ENCODE measurements at places on chromosomes 1 and 21. TPM values are rescaled to one million over a fixed set of nuclear protein-coding genes. Genes with fewer than 3 reads are reported as not detected.

DNA sequence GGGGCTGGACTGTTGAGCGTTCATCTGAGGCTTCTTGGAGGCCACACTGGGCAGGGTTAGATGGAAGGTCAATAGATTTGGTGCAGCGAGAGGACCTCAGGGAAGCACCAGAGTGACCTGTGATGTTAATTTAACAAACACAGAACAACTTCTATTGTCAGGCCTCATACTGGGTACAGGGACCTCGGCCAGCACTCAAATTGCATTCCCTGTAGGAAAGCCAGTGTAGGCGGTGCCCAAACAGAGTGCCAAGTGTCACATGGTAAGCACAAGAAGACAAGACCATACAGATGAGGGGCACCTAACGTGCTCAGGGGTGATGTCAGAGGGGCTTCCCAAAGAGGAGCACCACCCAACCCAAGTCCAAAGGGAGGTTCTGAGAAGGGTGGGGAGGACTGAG, 1.3 kb downstream of the TMEM269 start:
- DNase-seq = no peak

DNA sequence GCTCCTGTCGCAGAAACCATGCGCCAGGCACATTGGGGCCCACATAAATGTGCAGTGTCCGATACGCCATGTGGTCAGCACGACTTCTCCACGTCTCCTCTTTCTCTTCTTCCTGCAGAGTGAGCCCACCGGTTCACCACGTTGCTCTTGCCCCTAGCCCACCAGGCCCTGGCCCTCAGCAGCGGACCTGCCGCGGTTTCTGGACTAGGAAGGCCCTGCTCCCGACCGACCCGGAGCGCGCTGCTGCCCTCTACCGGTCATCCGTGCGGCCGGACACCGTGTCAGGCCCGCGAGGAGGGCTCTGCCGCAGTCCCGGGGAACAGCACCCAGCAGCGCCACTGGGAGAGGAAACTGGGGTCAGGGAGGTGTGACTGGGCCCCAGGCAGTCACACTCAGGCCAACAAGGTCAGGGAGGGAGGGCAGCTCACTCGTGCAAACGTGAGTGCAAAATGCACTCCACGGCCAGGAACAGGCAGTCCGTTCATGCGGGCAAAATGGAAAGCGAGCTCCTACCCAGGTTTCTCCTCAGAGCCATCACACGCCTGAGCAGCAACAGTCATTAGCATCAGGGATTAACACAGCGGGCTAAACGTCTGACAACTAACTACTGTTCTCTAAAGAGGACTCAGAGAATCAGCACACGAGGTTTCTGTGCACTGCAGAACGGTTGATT, 13.7 kb downstream of the TLR5 start:
- peak; percentile 52 for DNase-seq

GRCh38 chr1:13864760-13865159, 164.8 kb downstream of the PRDM2 start:
- DNase-seq = no peak

Gene SEMA6C
- 27.5 TPM for polyA plus RNA-seq

GRCh38 chr1:11150326-11150725, 38.8 kb upstream of the ANGPTL7 start:
- DNase-seq = peak; percentile 77

Gene CLIC6
- 2.7 TPM for polyA plus RNA-seq

DNA sequence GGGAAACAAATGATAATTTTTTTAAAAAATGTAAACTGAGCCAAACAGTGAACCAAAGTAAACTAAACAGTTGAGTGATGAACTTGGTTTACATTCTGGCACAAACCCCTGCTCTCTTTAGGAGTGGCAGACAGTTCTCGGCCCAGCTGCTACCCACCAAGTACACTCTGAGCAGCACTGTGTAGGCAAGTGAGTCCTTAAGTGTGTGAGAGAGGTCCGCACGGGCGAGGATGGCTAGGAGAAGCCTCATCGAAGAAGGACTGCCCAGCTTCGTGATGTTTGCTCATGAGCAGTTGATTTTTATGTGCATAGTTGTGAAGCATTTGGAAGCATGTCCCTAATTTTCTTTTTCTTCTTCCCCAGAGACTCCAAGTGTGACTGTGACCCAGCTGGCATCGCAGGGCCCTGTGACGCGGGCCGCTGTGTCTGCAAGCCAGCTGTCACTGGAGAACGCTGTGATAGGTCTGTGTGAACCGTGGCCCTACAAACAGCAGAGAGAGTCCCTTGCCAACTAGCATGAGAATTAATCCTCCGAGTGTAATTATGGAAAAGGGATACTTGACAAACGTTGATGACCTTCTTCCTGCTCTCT, 32.1 kb downstream of the LAMC2 start:
- DNase-seq = no peak

DNA sequence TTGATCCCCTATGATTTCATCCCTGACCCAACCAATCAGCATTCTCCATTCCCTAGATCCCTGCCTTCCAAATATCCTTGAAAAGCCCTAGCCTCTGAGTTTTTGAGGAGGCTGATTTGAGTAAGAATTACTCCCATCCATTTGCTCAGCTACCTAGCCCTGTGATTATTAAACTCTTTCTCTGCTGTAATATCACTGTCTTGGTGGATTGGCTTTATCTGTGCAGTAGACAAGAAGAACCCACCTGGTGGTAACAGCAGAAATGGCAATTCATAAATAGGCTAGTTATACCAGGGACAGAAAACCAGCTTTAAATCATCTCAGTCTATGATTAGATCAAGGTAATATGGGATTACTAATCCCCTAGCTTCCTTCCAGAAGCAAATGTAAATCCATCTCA, 13.0 kb downstream of the IL20 start:
- DNase-seq = no peak

- no peak for DNase-seq
These were observed 21.1 kb downstream of the RNF223 start for GRCh38 chr1:1053022-1053421.

DNA sequence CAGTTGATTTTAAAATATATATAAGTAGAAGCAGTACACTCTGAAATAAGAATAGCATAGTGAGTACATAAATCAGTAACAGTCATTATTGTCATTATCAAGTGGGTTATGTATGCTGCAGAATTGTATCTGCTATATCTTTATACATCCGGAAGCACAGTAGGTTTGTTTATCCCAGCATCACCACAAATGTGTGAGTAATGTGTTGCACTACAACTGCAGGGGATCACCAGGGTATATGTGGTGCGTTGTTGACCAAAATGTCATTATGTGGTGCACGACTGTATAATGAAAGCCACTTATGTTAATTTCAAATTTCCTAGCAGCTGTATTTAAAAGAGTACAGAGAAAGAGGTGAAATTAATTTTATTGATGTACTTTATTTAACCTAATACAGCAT, 87.7 kb upstream of the GADD45A start:
- no peak for DNase-seq

Gene OR6K3
- polyA plus RNA-seq = not detected

DNA sequence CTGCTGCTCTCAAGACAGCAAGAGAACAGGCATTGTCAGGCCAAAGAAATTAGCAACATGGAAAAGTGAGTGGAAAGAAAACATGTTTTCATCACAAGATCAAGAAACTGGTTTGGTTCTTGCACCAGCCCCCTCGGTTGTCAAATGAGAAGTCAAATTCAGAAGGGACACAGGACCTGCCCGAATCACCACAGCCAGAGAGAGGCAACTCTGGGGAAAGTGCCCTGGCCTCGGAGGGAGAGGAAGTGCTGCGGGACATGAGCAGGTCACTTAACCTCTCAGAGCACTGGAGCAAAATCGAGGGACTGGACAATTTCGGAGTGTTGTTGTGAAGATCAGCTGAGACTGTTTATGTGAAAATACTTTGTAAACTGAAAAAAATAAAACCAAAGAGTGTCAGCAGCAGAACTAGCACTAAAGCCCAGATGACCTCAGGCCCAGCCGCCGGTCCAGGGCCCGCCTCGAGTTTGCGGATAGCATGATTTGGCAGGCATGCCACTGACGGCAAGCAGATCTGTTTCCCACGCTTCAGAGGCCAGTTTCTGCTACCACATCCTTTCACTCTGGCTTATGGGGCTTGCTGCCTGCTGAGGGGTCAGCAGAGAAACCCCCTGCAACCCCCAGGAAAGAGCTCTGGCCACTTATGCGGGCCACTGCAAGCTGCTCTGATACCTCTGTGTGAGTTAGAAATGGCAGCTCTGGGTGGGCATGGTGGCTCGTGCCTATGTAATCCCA, 32.1 kb downstream of the CD247 start:
- DNase-seq = no peak

Gene TCHH
- polyA plus RNA-seq = 0.04 TPM

DNA sequence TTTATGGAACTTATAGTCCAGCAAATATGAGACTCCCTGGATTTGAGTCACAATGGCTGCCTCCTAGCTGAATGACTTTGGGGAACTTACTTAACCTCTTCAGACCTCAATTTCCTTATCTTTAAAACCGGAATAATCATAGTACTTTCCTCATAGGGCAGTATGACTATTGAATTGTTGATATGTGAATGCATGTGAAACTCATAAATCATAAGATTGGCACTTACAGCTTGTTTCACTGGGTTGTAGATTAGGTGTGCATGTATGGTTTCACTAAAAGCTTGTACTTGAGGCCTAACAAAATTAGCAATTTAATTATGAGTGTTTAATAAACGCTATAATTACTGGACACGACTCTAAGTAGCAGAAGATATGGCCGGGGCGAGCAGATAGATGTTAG, 72.5 kb downstream of the ST6GALNAC5 start:
- no peak for DNase-seq

- DNase-seq = no peak
These were observed 811.8 kb upstream of the ADGRL2 start for GRCh38 chr1:80988926-80989325.

DNA sequence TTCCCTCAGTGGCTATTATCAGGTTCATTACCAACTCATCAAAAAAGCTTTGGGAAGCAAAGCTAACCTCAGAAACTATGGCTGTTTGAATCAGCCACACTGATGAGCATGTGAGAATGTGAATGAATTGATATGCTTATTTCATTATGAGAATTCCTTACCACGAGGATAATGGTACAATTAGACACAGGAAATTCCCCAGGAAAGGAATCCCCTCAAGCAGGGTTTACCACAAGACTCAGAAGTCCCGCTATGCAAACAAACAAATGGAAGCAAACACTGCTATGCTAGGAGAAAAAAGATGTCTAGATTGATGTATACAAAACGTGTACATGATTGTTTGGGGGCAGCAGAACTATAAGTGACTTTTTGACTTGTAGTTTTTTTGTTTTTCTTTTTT, 205.0 kb downstream of the HMCN1 start:
- no peak for DNase-seq

DNA sequence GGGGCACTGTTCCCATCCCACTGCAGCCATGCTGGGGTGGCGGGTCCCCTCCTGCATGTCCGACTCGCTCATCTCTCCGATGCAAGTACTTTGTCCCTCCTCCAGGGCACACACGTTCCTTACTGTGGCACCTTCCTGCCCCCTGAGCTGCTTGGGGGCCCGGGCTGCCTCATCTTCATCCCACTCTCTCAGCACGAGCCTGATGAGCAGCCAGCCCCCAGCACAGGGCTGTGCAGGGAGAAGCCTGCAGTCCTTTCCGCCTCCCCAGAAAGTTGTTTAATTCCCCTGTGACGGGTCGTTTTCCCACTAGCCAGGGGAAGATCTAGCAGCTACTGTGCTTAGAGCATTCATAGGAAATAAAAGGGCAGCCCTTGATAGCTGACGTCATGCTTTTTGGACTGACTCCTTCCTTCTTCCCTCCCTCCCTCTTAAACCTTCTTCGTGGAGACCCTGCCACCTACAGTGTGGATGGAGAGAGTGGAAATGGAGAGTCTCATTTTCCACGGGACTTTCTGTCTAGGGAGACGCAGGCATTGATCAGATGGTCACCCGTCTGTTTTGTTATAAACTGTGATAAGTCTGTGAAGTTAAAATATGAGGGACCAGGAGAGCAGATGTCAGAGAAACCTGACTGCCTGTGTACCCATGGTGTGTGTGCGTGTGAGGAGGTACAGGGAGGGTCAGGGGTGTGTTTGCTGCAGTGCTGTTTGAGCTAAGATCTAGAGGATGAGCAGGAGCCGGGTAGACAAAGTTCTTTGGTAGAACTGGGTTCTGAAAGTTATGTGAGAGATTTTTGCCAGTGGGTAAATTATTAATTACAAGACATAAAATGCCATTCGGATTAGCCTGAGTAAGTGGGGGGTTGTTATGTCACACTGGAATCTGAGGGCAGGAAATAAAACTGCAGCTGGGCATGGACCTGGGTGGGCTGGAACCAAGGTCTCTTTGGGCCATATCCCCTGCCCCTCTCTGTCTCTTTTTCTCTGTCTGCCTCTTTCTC, 34.3 kb downstream of the GPR137B start:
- DNase-seq = peak; percentile 52

DNA sequence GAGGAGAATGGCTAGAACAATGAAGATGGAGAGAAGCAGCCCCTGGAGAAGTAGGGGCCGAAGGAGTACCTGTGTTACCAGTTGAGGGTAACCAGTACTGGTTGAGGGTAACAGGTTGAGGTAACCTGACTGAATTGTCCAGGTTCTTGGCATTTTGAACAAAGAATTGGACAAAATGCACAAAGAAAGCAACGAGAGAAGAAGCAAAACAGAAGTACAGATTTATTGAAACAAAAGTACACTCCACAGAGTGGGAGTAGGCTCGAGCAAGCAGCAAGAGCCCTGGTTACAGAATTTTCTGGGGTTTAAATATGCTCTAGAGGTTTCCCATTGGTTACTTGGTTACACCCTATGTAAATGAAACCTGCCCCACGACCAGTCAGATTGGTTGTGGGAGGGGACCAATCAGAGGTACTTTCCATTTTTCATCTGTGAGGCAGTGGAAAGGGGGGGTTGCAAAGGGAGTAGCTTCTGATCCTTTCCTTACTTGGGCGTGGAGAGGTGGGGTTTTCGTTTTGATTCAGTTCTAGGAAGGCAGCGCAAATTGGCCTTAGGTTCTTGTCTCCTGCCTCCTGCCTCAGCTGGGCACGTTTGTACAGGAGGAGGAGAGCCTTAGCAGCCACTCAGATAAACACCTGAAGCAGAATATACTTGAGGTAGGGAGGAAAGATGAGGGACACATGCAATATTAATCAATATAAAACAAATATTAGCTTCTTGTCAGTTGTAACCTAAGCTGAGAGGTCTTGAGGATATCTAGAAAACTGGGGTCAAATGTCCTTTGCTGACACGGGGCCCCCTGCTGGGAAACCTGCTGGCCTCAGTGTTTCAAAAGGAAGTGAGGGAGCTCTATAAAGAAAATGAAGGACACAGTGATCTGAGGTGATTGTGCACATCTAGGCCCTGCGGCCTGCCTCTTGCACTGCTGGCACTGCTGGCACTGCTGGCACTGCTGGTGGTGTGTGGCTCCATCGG, 14.3 kb upstream of the LSM10 start:
- DNase-seq = no peak

Gene GCLM
- 9.2 TPM for polyA plus RNA-seq

GRCh38 chr1:247211339-247211738, 39.5 kb upstream of the ZNF124 start:
- DNase-seq = no peak

GRCh38 chr21:46457801-46458314, 833 bp upstream of the DIP2A start:
- DNase-seq = peak; percentile 33

Data from renal pelvis (tissue), 12 donors.